ENCODE measurements at places on chromosomes 11 and 22.
A peak's percentile ranks its signal among the peaks of the same experiment; 100 is the strongest.

- peak; percentile 69 for DNase-seq
These were observed 34.0 kb upstream of the FBXO3 start for GRCh38 chr11:33808228-33808828.

DNA sequence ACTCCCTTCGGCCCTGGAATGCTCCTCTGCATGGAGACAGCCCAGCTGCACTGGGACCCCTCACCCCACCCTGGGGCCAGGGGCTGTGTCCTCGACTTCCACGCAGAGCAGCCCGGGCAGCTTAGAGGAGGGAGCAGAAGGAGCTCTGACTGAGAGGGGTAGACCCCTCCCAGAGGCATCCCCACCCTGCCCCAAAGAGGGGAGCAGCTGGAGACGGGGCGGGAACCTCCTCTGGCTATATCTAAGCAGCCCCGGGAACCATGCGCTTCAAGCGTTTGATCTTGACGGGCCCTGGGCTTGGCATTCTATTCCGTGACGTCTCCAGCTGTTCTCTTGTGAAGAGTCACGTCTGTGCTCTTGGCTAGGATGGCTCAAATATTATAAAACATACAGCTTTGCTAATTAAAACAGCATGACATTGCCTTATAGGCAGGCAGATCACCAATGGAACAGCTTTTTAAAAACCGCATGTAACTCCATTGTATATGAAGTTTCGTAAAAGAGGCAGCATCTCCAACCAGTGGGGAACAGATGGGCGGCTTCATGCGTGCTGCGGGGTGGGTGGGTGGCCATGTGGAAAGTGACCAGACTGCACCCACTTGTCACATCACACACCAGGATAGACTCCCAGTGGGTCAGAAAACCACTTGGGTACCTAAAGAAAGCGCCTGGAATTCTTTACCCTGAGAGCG, 7.7 kb downstream of the KCNQ1 start:
- no peak for DNase-seq

DNA sequence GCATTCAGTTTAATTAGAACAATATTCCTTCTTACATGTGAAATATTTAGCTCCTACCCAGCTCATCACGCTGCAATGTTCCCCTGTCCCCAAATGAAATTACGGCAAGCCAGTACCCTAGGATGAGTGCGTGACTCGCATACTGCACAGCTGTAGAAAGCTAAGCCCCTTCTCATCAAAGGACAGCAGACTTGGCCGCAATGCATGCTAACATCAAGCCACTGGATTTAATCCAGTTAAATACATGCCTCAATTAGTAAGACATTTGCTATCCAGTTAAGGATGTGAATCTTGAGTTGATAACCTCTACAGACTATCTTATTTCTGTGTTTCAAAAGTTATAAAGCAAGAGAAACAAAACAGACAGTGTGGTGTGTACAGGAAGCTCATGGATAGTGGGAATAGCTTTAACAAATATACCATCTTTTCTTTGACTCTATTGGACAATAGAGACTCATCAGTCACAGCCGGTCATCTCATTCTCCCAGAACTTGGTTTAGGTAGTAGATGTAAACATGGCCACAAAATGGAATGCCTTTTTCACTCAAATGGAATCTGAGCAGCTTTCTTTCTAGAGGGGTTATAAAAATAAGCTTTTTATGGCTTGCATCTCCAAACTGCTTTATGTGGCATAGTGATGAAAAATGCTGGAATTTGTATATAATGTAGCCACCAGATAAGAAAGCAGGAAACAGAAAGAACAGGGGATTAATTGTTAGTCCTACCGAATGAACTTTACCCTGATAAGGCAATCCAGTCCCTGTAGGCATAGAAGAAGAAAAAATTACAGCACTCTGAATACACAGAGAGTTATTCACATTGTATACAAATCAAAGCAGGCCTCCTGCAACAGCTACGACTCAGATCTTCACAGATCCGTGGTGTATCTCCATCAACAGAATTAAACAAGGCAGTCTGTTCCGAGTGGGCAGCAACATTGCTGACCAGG, 224.1 kb downstream of the CADM1 start:
- DNase-seq: no peak

- DNase-seq: no peak
These were observed 29.0 kb downstream of the ELMOD1 start for GRCh38 chr11:107619926-107620325.

- no peak for DNase-seq
These were observed 441.2 kb upstream of the ANO3 start for GRCh38 chr11:25890626-25891260.

GRCh38 chr11:72890881-72891280, 76.7 kb downstream of the ATG16L2 start:
- DNase-seq: no peak

DNA sequence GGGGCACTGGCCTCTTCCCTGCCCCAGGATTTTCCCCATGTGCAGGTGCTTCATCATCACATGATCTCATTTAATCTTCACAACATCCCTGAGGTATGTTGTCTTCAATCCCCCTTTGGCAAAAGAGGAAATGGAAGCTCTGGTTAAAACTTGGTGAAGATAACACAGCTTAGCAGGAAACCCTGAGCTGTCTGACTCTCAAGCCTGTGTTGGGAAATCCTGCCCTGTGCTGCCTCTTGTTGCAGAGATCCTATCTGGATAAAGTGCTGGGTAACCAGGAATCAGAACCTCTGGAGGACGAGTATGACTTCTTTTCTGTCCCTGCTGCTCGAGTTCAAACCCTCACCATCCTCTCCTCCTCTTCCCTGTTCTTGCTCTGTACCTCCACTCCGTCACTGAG, 13.1 kb upstream of the E2F8 start:
- no peak for DNase-seq

DNA sequence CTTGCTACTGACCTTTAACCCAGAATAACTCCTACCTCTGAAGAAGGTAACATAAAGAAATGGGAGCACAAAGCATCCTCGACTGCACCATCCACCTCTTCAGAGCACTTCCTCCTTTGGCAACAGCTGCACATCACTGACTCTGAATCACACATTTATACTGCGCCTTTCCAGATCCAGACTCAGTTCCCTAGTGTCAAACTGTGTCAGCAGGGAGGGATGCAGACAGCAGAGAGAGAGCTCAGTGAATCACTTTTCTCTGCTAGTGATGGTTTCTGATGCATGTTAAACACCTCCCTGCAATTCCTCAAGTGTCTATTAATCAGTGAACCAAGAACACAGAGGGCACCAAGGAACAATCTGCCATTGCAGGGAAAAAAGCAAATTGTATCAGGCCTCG, 118.9 kb downstream of the PLEKHA7 start:
- no peak for DNase-seq

- DNase-seq: no peak
These were observed 38.9 kb upstream of the CSNK2A3 start for GRCh38 chr11:11391796-11392463.

DNA sequence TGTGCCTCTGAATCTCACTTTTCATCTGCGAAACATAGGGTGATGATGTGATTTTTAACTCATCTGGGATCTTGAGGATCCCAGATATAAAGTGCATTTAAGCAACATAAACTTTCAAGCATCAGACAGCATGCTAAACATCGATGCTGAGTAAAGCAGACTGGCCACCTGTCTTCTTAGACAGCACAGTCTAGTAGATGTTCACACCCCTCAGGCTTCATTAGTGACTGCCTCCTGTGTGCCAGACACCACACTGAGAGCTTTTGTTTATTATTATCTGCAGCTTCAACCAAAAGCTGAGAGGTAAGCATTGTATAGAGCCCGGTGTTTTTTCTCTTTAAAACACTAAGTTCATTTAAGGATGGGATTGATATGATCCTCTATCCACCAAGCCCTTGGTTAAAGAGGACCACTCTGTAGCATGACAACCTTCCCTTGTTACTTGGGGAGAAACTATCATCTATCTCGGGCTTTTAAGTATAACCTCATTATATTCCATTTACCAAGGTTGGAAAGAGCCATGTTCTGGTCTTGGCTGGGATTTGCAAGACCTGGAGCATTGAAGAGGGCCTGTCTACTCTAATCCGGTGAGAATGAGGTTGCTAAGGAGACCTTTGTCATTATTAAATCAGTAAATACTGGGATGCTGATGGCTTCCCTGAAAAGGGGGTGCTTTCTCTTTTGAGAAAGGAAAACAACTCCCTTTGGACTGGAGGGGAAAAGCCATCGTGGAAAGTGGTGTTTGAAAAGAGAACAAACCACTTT, 114.2 kb upstream of the SEZ6L start:
- no peak for DNase-seq

GRCh38 chr11:35012467-35013191, 96.2 kb downstream of the PDHX start:
- DNase-seq: peak; percentile 21

- DNase-seq: no peak
These were observed 15.2 kb upstream of the TBX1 start for GRCh38 chr22:19745155-19746101.

DNA sequence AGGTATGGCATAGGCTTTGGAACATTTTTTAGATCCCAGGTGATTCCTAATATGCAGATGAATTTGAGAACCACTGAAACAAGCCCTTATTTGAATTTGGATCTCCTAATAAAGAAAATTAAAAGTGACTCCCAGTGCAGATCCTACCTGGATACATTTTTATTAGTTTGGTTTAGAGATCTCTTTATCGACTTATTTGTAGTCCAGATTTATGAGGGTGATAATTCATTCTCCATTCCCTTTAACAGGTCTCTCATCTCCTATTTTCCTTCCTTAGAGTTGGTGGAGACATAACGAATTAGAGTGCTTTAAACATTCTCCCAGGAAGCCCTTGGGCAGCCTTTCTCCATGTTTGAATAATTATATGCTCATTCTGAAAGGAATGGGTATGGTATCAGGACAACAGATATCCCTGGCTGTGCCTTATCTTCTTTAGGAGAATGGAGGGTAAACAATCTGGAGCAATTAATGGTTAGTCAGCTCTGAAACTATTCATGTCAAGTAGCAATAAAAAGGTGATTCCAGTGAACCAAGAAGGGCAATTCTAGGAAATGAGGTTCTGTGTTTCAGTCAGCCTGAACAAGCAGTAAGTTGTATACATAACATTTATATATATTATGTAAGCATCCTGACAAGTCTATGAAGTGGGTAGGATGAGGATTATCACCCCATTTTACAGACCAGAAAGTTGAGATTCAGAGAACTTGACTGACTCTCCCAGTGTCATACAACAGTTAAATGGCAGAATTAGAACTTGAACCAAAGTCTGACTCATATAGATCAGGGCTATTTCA, 53.9 kb upstream of the RCE1 start:
- DNase-seq: no peak

DNA sequence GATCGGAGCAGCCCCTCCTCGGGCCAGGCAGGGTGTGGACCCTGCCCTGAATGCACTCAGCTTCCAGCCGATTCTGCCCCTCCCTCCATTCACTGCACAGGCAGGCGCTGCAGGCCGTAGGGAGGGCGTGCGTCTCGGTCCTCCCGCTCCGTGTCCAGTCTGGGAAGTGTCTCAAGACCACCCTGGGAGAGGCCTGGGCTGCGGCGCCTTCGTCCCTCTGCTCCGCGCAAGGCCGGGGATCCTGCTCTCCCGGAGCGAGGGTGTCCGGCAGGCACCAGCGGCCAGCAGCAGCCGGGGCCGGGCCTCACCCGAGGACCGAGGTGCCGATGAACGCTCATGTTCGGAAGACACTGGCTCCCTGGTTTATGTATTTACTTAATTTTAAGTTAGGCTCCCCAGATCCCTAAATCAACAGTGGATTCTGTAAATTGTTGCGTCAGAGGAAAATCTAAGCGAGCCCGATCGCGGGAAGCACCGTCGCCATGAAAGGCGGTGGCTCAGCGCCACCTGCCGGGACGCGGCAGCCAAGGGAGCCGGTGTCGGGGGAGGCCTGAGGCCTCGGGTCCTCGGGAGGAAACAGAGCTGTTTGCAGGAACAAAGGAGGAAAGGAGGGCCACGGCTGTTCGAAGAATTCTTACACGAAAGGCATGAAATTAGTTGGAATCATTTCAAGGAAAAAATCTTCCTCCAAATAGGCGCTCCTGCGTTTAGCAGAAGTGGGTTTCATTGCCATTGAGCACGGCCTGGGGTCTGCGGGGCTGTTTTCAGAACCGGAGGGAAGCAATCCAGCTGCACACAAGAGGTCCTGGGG, 195.3 kb downstream of the BRD1 start:
- DNase-seq: no peak

- no peak for DNase-seq
These were observed 63.0 kb downstream of the TNRC6B start for GRCh38 chr22:40240686-40241085.

- DNase-seq: no peak
These were observed 127.3 kb downstream of the MORC2 start for GRCh38 chr22:30841273-30841672.

DNA sequence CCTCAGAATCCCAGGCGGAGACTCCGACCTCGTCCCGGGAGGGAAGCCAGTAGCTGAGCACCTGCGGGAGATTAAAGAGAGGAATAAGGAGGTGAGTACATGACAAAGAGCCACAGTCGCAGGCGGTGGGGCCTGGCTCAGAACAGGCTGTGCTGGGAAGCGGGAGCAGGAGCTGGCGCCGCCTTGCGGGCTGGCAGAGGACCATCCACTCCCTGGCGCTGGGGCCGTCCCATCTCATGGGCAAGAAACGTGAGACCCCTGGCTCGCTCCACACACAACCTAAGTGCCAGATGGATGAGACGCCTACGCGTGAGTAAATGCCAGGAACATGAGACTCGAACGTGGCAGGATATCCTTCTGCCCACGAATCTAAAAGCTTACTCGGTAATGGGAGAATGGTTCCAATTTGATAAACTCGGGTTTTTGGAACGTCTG, 6.3 kb downstream of the CEND1 start:
- no peak for DNase-seq

All from CD4-positive, alpha-beta T cell treated with Interferon gamma for 1 hour (primary cell).